Fibroblast of villous mesenchyme (primary cell): ENCODE measurements at places on chromosomes 1 and 21. TPM values are rescaled to one million over a fixed set of nuclear protein-coding genes. Genes with fewer than 3 reads are reported as not detected.

DNA sequence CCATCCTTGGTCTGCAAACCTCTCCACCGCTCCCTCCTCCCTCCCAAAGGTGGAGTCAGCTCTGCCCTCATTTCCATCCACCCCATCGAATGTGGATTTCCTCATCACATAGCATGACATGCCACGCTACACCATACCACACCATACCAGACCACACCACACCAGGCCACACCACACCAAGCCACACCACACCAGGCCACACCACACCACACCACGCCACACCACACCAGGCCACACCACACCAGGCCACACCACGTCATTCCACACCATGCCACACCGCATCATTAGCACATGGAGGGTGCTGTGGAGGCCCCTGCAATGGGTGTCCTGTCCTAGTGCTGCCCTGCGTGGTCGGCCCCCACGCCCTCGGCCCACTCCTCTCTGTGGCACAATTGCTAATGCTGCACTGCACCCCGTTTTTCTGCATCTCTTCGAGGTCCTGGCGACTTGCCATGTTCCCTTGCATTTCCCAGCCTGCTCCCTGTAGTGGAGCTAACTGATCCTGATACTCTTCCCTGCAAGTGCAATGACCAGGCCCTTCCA, 11.3 kb downstream of the DFFB start:
- DNase-seq: no peak

- no peak for DNase-seq
Measured at GRCh38 chr21:30582870-30583269, 7.3 kb downstream of the KRTAP22-2 start.

IVL gene
- not detected in 2 replicates for total RNA-seq

- DNase-seq: peak; percentile 68
Measured at GRCh38 chr1:11985851-11986250, 5.6 kb downstream of the MFN2 start.

DNA sequence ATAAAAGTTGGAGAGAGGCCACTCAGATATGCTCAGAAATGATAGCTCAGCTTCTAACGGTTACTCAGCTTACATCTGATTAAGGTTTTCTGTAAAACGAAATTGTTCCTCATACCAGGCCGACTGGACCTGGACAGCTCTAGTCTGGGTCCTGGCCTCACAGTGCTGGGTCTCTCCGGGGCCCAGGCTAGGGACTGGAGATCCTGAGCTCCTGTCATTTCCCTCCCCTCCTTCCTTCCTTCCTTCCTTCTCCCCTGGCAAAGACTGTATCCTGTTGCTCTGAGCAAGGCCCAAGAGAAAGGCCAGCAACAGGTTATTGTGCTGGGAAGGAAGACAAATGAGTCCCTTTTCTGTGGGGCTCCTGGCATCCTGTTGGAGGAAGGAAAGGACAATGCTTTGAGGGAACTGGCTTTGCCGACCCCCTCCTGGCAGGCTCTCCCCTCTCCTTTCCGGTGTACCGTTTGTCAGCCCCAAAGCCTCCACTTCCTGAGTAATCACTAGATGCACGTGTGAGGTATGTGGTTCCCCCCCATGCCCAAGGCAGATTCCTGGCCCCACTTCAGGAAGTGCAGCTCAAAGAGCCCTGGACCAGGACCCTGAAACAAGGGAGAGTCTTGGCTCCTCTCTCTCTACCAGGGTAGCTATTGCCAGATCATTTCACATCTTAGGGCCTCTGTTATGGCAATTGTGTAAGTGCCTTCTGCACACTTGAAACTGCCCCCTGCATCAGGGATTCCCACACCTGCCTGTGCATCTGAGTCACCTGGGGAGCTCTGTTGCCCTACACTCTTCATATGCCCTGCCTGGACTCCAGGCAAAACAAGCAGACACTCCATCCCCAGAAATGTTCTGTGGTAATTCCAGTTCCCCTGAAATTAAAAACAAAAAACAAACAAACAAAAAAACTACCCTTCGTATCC, 212.7 kb upstream of the FGGY start:
- no peak for DNase-seq

DNA sequence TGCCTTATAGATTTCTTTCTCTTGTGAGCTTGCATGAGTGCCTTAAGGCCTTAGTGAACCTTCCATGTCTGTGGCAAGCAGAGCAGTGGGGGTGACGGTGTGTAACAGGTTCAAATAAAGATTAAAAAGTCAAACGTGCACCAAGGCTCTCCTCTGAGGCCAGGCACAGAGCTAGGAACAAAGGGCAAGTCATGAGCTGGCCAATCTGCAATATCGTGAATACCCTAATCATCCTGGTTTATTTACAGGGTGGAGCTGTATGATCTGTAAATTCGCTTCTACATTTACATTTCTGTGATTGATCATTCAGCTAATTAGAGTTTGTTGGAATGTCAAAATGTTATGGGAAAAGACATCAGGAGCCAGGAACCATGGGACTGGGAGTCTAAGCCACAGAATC, 120.2 kb downstream of the CAPN8 start:
- DNase-seq: no peak

- no peak for DNase-seq
Measured at GRCh38 chr1:232317350-232317749, 312.6 kb downstream of the SIPA1L2 start.

TAF13 gene
- 82.5 and 117 TPM in 2 replicates for total RNA-seq

- DNase-seq: no peak
Measured at GRCh38 chr1:96157101-96157500, 564.5 kb upstream of the PTBP2 start.

ABL2 gene
- 60.9 and 66.9 TPM in 2 replicates for total RNA-seq

DNA sequence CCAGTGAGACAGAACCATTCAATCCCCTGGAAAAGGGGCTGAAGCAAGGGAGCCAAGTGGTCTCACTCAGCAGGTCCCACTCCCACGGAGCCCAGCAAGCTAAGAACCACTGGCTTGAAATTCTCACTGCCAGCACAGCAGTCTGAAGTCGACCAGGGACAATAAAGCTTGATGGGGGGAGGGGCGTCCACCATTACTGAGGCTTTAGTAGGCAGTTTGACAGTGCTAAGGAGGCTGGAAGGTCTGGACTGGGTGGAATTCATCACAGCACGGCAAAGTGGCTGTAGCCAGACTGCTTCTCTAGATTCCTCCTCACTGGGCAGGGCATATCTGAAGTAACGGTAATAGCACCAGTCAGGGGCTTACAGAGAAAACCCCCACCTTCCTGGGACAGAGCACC, 105.4 kb upstream of the GORAB start:
- no peak for DNase-seq

DNA sequence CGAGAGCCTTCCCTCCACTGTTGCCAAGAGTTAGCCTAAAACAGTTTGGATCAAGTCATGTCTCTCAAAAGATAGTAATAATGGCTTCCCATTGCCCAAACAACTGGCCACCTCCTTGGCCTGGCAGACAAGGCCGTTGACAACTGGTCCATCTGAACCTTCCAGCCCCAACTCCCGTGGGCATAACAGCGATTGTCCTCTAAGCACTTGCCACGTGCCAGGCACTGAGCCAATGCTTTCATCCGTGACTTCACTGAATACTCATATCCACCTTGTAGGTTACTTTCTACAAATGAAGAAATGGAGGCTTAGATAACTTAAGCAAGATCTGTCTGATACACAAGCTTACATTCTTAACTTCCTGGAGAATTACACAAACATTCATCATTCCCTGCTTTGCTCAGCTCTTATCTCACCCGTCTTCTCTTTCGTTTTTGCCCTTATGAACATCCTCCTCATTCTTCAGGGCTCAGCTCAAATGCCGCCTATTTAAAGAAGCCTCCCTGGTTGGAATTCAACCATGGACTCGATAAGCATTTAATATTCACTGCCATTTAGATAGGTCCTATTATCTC, 106.4 kb downstream of the KCND3 start:
- DNase-seq: peak; percentile 8

- peak; percentile 83 for DNase-seq
Measured at GRCh38 chr1:229114315-229114714, 156.6 kb upstream of the RAB4A start.

DNA sequence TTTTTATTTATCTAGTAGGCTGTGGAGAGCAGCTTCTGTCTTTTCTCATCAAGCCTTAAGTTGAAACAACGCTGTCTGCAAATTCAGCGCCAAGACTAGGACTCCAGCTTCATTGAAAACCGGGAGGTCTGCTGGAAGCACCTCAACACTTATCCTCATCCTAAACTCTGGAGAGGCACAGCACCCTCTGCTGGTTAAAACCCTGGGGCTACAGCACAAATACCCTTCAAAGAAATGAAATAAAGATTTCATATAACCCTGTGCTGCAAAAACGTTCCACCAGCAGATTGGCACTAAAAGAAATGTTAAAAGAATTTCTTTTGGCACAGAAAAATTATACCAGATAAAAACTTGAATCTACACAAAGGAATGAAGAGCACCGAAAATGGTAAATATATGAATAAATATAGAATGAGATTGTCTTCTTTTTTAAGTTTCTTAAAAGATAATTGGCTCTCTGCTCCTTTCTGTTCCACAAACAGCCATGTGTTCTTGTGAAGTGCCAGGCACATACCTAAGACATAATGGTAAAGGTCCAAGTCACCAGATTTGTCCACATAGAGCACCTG, 227.7 kb upstream of the SAMSN1 start:
- DNase-seq: peak; percentile 21

DNA sequence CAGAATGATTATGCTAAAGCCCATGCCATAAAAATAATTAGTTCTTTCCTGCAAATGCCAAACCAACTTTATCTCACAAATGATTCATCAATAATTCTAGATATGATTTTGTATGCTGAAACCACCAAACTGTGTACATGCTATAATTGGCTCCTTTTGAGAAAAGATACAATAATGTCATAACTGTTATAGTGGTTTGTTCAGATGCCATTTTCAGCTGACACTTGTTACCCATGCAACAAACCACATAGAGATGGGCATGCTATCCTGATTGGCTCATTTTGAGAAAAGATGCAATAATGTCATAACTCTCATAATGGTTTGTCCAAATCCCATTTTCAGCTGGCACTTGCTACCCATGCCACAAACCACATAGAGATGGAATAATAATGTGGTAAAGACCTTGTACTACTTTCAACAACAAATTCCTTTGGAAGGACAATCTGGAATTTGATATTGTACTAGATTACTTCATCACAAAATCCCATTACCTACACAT, 283.8 kb downstream of the TPR start:
- DNase-seq: no peak

PTGFRN gene
- total RNA-seq: 22.5 and 22.9 TPM in 2 replicates

HNRNPCL1 gene
- not detected in 2 replicates for total RNA-seq

DNA sequence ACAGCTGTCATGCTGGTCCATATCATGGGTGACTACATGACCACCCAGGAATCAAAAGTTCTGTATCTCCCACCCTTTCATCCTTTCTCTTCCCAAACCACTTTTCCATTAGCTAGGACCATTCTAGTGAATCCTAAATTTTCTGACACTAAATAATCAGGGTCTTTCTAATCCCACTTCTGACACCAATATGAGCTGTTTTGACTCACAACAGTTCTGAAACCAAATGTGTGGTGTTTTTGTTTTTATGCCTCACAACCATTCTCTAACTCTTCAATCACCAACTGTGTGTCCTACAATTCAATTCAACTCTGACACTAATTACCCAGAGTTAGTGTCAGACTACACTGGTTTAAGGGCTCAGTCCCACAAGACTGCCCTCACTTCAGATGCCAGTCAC, 63.9 kb downstream of the SMYD2 start:
- no peak for DNase-seq

DNA sequence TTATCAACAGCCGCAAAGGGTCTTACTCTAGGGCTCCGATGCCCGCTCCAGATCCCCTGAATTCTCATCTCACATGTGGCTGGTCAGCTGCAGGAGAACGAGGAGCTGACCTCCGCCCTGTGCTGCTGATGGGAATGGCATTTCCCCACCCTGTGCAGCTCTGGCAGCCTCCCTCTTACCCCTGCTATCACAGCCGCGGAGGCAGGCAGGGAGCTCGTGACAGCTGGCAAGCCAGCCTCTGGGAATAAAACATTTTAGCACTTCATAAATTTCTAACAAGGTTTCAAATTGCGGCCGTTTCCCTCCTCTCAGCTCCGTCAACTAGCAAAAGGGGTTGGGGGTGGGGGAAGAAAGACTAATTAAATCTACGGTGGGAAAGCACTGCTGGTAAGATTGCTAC, 81.1 kb downstream of the DSCAM start:
- DNase-seq: no peak

GRCh38 chr1:247740721-247741120, 2.3 kb downstream of the OR14K1 start:
- peak; percentile 45 for DNase-seq

TMEM52 gene
- total RNA-seq: 0.32 and 0.43 TPM in 2 replicates

NPPA gene
- total RNA-seq: 0.32 TPM in 1 of 2 replicates, not detected in the other

EFNA3 gene
- total RNA-seq: 0.32 and 0.43 TPM in 2 replicates

GRCh38 chr1:233721004-233721595, 107.2 kb downstream of the KCNK1 start:
- DNase-seq: peak; percentile 2

DNA sequence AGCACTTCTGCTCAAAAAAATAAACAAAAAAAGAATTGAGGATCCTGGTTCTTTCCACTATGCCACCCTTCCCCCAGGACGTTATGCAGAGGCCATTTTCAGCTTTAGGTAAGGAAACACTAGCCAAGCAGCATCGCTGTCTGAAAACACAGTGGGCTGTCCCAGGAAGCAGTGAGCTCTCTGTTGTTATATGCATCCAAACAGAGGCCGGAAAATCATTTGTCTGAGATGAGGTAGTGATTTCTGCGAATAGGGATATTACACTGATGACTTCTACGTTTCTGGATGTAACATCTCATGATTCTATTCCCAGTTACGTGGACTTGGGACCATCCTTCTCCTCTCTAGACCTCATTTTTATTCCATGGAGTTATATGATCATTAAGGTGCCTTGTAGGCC, 137.2 kb downstream of the OMA1 start:
- no peak for DNase-seq

GRCh38 chr1:67097305-67097704, 37.5 kb downstream of the C1orf141 start:
- DNase-seq: no peak

- no peak for DNase-seq
Measured at GRCh38 chr1:15187175-15188129, 33.9 kb downstream of the TMEM51 start.

RGS13 gene
- total RNA-seq: not detected in 2 replicates

SPATA1 gene
- total RNA-seq: 0.43 and 0.97 TPM in 2 replicates

DNA sequence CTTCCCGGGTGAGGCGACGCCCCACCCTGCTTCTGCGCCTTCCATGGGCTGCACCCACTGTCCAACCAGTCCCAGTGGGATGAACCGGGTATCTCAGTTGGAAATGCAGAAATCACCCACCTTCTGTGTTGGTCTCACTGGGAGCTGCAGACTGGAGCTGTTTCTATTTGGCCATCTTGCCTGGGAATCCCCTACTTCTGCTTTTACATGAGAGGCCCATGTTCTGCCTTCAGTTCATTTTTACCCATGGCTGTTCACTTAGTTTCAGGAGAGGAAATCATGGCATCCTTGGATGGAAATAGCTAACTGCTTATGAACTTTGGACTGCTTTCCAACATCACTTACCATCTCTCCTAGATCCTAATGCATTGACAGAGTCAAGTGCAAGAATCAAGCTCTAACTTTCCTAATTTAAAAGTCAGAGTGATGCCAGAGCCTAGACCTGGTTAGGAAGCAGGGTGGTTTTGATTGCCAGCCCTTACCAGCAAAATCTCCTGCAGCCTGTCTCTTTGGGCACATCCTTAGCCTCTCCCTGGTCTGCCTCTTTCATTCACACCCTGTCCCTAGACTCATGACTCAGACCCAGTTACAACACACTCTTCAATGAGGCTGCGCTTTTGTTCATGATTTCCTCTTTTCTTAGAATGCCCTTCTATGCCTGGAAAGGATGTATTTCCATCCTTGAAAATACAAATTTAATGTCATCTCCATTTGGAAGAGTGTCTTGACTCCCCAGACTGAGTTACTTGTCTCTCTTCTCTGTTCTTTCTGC, 137.2 kb downstream of the KCTD3 start:
- DNase-seq: no peak
